Stimulated activated CD8-positive, alpha-beta memory T cell treated with anti-CD3 and anti-CD28 coated beads, Interleukin-4, amount 100 ng/mL, for 1 hour (primary cell): ENCODE measurements at places on chromosomes 4 and X.

DNA sequence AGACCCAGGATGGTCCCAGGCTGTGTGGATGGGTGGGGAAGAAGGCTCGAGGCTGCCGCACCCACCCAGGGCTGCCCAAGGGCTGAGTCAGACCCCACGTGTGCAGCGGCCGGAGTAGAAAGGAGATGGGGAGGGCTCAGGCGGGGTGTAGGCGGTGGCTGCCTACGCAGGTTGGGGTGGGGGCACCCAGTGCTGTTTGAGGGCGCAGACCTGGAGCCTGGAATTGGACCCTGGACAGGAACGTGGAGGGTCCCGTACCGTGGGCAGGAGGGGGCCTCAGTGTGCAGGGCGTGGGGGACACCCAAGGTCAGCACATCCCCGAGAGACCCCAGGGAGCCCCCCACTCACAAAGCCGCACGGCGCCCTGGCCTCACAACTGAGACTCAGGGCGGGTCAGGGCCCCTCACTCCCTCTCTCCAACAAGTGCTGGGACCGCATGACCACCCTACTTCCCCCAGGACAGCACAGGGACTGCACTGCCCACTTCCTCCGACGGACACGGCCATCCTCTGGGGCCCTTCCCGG lies 79.9 kb downstream of the FAM53A start:
- DNase-seq = no peak

DNA sequence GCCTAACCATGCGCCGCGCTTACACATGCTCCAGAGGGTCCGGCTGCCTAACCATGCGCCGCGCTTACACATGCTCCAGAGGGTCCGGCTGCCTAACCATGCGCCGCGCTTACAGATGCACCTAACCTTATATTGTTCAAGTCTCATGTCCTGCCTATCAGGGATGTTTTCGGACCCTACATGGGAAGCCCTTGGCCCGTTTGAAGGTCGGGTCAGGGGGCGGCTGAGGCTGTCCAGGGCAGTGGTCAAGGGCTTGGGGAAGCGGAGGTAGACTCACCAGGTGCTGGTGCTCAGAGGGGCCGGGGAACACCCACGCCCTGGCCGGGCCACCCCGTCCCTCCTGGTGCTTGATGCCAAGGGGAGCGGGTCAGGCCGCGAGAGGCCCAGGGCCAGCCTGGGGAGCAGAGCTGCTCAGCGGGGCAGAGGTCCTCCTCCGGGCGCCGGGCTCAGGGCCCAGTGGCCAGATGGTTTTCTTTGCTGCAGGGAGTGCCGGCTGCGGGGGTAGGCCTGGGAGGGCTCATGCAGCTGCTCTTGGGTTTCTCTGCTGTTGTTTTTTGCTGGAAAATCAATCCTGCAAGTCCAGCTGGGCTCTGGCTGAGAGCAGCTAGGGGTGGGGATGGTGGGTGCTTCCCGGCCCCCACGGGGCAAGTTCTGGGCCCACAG lies 35.4 kb upstream of the SPON2 start:
- DNase-seq = no peak

GRCh38 chr4:53782458-53782845 lies 191.2 kb upstream of the LNX1 start:
- DNase-seq = no peak

GRCh38 chr4:48692897-48693296 lies 87.2 kb downstream of the FRYL start:
- no peak for DNase-seq

GRCh38 chr4:123340381-123340701 lies 56.3 kb upstream of the SPRY1 start:
- DNase-seq = no peak

GRCh38 chr4:18524667-18525066 lies 503.1 kb upstream of the LCORL start:
- no peak for DNase-seq
